Frontal cortex (tissue), 4 donors: ENCODE measurements at places on chromosomes 7 and 10.

- peak; percentile 72 for DNase-seq
Measured at GRCh38 chr7:150974468-150975391, 3.4 kb downstream of the KCNH2 start.

DNA sequence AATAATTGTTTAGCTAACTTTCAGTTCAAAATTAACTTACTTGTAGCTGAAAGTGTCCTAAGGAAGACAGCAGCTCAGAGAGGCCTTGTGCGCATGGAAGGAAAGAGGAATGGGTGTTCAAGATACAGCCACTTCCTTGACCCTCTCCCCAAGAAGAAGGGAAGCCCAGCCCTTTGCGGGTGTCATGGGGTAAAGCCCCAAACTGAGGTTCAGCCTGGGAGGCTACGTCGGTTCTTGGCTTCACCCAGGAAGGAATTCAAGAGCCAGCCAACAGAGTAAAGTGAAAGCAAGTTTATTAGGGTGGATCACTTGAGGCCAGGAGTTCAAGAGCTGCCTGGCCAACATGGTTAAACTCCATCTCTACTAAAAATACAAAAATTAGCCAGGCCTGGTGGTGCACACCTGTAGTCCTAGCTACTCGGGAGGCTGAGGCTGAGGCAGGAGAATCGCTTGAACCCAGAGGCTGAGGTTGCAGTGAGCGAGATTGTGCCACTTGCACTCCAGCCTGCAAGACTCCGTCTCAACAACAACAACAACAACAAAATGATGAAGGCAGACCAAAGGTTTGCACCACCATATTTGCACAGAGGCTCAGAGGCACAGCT lies 15.9 kb downstream of the GPRIN2 start:
- no peak for DNase-seq

- no peak for DNase-seq
Measured at GRCh38 chr7:157265051-157265450, 71.8 kb upstream of the DNAJB6 start.

- no peak for DNase-seq
Measured at GRCh38 chr7:36874041-36874440, 149.7 kb upstream of the AOAH start.

DNA sequence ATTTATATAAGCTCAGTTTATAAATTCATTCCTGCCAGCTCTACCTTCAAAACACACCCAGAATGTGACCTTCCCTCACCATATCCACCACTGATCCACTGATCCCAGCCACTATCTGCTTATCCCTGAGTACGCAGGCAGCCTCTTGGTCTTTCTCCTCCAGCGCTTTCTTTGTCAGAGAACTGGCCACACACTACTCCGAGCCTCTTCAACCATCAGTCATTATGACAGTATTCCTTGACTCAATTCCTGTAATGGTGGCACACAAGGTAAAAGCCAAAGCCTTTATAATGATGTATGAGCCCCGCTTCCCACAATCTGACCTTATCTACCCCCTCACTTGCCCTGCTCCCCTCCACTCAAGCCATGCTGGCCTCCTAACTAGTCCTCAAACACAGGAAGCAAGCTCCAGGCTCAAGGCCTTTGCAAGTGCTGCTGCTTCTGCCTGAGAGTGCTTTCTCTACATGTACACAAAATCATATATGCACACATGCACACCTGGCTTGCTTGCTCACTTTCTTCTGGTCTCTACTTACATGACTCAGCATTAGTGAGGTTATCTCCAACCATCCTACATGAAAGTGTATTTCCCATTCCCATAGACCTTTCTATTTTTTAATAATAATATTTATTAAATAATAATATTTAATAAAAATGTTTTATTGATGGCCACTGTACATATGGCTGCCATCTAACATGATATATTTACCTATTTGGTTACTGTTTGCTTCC lies 150.4 kb upstream of the FEZF1 start:
- no peak for DNase-seq

DNA sequence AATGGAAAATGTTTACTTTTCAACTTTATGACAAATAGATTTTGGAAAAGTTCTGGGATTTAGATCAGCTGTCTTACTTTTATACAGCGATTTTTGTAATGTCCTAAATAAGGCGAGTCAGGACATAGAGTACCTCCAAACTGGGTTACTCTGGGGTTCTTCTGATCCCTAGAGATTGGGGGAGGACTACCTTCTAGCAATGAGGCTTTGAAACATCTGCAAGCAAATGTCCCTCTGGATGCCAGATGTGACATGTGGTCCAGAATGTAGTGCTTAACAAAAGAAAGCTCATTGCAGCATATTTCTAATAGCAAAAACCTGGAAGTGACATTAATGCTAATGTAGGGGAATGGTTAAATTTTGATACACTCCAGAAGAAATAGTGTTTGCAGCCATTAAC lies 36.1 kb downstream of the ABRAXAS2 start:
- no peak for DNase-seq

GRCh38 chr7:86598311-86598710 lies 45.4 kb upstream of the GRM3 start:
- DNase-seq = no peak

GRCh38 chr7:30010021-30010420 lies 16.5 kb downstream of the FKBP14 start:
- no peak for DNase-seq

- DNase-seq = no peak
Measured at GRCh38 chr10:112373912-112374338, at the start of gene ACSL5. Gene ACSL5 (plus strand): TSS chr10:112374116. CDS start chr10:112394947, 20,831 bp downstream.

- no peak for DNase-seq
Measured at GRCh38 chr10:86303626-86304025, 63.0 kb downstream of the GRID1 start.

DNA sequence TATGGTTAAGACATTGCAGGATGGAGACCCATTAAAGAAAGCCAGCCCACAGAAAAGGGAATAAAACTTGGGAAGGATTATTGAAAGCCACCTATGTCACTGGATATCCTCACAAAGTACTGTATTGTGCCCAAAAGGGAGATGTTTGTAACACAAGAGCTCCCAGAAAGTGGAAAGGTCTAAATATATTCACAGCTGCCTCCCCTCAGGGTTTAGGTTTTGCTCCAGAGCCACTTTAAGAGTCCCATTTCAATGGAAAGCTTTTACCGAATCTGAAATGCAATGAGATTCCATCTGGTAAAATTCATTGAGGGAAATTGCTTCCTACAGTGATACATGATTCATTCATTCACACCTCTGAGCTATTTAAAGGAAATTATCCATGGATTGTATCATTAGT lies 176.4 kb downstream of the XPNPEP1 start:
- DNase-seq = no peak

DNA sequence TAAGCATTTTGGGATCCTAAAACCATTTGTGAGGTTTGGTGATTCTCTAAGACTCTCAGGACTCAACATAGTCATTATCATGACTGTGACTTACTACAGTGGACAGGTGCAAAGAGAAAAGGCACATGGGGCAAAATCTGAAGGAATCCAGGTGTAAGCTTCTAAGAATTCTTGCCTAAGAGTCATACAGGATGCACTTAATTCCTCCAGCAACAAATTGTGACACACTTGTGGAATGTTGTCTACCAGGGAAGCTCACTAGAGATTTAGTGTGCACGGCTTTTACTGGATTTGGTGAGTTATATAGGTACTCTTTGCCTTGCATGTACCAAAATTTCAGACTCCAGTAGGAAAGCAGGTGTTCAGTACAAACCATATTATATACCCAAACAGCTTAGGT lies 47.9 kb downstream of the WAC start:
- no peak for DNase-seq

GRCh38 chr10:100746784-100747455 lies 1.5 kb downstream of the PAX2 start:
- no peak for DNase-seq

DNA sequence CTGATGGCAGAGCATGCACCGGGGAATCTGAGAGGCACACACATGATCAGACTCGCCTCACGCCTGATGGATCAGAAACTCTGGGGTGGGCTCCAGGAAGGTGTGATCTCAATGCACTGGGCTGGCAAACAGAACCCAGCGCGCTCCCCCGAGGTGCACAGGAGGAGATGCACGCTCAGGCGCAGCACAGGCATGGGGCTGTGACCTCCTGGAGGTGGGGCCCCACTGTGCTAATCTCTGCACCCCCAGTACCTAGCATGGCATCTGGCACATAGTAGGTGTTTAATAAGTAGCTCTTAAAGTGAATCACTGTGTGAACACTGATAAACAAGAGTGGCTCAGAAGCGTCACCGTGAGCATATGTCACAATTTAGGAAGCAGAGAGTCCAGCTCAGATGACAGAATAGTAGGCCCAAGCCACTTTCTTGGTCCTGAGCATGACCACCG lies 57.9 kb downstream of the PROSER2 start:
- no peak for DNase-seq

- DNase-seq = no peak
Measured at GRCh38 chr10:35384265-35384868, 48.1 kb downstream of the CCNY start.

- DNase-seq = peak; percentile 74
Measured at GRCh38 chr10:104045151-104046089, 40.3 kb downstream of the COL17A1 start.

DNA sequence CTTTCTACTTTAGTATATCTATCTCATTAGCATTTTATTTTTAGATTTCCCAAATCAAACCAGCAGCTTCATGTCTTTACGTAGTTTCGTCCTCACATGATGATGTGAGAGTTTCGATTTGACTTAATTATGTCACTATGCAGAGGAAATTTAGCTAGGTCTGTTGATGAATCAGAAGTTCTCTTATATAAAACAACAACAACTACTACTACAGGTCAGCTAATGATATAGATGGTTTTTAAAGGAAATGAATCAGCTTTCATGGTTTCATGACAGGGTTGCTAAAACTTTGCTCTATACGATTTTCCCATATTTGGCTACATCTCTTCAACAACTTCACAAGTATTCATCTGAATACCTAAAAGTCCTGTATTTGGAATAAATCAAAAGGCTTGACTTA lies 28.6 kb downstream of the JAZF1 start:
- DNase-seq = no peak

GRCh38 chr7:122394512-122394911 lies 90.0 kb upstream of the FEZF1 start:
- no peak for DNase-seq

DNA sequence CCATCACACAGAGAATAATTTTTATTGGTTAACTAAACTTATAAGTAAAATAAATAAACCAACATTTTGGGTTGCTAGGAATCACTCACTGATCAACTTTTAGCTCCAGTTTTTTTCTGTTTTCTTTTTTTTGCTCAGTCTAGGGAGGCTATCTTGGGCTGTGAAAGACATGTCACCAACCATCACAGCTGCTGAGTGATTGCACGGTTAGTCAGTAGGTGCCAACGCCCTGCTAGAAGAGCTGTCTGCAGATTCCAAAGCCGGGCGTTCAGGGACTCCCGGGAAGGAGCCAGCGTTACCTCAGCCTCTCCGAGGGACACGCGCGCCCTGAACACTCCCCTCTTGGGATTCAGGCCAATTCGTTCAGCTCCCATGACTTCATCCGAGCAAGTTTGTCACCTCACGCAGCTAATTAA lies 604 bp upstream of the STAM start:
- peak; percentile 62 for DNase-seq

DNA sequence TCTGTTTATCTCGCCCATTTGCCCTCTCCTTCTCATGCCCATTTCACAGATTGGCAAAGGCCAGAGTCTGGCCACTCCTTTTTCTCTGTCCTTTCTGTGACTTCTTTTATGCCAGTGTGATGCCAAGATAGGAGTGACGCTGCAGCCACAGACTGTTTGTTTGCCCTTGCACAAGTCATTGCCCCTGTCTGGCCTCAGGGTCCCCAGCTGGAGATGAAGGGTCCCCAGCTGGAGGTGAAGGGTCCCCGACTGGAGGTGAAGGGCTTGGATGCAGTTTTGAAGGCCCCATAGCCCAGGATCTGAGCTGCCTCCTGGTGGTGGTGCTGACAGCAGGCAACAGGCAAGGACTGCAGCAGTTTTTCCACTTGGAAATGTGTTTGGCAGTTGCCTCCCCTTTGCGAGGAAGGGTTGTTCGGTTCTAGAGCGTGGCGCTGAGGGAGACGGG lies 50.8 kb upstream of the SLC29A3 start:
- DNase-seq = no peak

DNA sequence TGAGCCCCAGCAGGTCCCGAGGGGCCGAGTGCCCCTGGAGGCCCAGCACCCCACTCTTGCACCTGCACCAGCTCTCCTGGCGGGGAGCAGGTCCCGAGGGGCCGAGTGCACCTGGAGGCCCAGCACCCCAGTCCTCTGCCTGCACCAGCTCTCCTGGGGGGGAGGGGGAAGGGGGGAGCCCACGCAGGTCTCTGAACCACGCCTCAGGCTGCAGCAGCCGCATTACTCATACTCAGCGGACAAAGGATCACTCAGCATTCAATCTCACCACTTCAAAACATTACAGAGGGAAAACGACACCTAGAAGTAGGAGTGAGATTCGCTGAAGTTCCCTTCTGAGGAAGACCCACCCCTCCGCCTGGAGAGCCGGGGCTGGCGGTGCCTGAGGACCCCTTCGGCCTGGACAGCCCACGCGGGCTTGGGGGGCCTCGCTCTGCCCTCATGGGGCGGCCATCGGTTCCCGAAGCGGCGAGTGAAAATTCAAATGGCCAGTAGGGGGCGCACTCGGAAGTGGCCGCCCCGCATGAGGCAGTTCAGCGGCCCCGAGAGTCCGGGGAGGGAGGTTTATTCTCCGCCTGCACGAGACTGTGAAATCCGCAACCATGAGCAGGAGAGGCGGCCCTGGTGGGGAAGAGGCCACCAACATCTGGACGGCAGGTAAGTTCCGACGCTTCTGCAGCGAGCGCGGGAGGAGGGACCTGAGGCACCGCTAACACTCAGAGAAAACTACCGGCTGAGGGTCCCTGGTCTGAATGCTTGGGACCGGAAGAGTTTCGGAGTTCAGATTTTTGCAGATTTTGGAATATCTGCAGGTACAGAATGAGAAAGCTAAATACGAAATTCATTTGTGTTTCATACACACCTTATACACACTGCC lies 1.1 kb upstream of the GPER1 start:
- peak; percentile 85 for DNase-seq

DNA sequence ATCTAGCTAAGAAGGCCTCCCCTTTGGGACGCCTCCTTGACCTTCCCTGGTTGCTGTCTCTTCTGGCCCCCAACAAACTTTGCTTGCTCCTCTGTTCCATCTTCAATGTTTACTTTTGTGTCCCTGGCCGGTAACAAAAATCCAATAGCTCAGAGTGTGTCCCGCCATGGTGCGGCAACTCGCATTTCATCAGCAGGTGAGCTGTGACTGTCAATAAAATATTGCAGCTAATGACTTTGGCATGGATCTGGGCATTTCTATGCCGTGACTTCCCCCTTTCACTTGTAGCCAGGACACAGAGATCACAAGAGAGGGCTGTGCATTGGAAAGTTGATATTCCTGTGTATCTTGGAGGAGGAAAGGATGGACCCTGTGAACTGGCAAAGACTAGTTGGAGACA lies 317.6 kb downstream of the RPS24 start:
- no peak for DNase-seq

- no peak for DNase-seq
Measured at GRCh38 chr7:147492606-147493005, 1098.0 kb upstream of the C7orf33 start.

DNA sequence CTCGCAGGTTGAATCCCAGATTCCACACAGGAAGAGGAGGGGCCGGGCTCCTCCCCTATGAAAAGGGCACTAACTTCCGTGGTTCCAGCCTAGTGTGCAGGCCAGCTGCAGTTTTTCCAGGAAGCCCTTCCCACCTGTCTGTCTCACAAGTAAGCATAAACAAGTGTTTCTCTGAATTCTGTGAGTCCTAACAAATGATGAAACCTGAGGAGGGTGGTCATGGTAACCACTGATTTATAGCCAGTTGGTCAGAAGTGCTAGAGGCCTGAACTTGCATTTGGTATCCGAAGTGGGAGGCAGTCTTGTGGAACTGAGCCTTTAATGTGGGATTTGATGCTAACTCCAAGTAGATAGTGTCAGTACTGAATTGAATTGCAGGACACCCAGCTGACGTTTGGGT lies 54.7 kb upstream of the STEAP4 start:
- no peak for DNase-seq
